ENCODE measurements at places on chromosomes 1 and 21. TPM values are rescaled to one million over a fixed set of nuclear protein-coding genes. Genes with fewer than 3 reads are reported as not detected.

- no peak for DNase-seq
These were observed 20.4 kb upstream of the C1orf105 start for GRCh38 chr1:172399756-172400721.

GRCh38 chr1:19067182-19067911 is 110.9 kb upstream of the IFFO2 start:
- DNase-seq = no peak

GRCh38 chr1:242787968-242788367 is 263.5 kb upstream of the PLD5 start:
- DNase-seq = no peak

DNA sequence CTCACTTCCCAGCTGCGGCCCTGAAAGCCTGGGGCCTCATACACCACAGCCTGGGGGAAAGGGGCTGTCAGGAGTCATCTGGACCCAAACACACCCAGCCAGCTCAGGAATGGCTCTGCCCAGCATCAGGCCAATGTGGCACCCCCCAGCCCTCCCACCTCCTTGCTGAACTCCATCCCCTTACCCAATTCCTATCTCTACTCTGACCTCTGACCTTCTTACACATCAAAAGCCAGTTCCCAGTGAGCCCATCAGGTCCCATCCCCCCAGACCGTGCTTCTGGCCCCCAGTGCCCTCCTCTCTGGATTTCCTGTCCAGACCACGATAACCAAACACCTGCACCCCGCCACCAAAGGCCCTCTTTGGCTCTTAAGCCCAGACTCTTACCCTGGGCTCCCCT is 16.3 kb downstream of the CRYBG2 start:
- no peak for DNase-seq

GRCh38 chr1:156592910-156593660 is 1.5 kb downstream of the NAXE start:
- no peak for DNase-seq

The BACE2 gene
- 27.5 TPM for polyA plus RNA-seq

The OSCP1 gene
- 22.6 TPM for polyA plus RNA-seq

Measured in renal cortex interstitium (tissue), 15 donors.